NCI-H510A treated with DMSO at 0.1 percent for 48 hours (cell line): ENCODE measurements at places on chromosomes 7 and 10.

DNA sequence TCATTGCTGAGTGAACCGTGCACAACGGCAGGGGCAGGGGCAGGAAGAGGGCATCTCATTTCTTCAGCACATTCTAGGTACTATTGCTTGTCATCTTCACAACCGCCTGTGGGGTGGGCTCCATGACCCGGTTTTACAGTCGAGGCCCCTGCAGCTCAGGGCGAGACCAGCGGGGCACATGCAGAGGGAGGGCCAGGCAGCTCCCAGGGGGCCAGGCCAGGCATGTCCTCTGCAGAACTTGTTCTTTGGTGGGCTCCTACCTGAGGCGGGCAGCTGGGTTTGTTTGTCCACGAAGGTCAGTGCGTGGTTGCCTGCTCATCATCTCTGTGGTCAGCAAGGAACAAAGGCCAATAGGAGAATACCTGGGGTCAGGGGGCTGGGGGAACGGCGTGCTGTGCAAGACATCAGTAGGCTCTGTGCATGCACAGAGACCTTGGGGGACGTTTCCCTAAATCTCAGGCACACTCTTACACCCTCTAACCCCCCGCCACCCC is 75.1 kb upstream of the LEP start:
- no peak for DNase-seq

DNA sequence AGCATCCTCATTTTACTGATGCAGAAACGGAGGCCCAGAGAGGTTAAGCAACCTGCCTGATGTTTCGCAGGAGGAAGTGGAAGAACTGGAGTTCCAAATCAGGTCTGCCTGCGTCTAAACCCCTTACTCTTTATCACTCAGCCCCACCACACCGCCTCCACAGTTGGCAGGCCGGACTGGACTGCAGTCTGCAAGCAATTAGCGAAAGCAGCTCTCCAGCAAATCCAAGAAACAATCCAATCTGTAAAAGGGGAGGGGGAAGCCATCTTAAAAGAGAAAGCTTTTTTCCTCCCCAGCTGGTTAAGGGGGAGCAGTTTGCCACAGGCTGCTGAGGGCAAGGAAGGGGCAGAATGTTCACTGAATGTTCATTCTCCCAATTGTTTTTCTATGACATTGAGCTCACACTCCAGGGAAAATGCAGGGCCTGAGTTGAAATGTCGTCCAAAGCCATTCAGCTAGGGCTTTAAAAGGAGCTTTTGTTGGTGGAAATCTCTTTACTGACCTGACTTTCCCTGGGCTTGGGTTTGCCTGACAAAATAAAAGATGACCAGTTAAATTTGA is 350.1 kb downstream of the RNLS start:
- DNase-seq: no peak

GRCh38 chr10:48477616-48478015 is 127.3 kb downstream of the ARHGAP22 start:
- DNase-seq: no peak

DNA sequence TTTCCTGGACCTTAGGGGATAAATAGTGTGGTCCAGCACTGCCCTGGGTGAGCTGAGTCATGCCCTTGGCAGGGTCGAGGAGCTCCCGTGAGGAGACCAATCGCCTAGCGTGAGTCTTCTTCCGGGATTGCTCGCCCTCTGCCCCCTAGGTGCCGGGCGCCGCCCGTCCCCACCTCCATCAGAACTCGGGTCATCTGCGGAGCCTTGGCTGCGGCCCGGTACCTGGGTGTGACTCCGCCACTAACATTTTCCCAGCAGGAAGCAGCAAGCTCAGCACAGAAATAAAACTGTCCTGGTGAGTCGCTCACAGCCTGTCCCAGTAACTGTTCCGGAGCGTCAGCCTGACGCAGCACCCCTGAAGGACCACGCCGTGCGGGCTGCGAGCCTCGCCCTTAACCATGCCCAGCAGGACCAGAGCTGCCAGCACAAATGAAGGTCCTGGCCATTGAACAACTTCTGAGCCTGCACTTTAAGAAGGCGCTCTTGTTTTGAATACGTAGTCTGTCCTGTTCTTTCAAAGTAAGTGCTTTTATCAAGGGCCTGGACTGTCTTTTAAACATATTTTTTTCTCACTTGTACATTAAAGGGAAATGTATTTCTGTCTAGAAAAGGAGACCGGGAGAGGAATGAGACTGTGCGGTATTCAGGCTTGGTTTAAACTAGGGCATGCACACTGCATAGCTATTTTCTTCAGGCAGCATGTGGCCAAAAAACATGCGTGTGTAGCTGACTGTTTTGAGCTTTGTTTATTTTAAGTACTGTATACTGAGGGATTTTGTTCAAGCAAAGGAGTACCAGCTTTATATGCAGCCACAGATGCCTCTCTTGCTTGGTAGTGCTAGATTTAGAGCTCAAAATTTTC is 136.7 kb downstream of the HECW1 start:
- DNase-seq: no peak

DNA sequence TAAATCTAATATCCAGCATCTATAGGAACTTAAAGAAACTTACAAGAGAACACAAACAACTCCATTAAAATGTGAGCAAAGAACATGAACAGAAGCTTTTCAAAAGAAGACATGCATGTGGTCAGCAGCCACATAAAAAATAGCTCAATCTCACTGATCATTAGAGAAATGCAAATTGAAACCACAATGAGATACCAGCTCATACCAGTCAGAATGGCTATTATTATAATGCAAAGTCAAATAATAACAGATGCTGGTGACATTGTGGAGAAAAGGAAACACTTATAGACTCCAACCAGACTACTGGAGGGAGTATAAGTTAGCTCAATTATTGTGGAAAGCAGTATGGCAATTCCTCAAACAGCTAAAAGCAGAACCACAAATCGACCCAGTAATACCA is 1314.5 kb downstream of the XPNPEP1 start:
- no peak for DNase-seq

DNA sequence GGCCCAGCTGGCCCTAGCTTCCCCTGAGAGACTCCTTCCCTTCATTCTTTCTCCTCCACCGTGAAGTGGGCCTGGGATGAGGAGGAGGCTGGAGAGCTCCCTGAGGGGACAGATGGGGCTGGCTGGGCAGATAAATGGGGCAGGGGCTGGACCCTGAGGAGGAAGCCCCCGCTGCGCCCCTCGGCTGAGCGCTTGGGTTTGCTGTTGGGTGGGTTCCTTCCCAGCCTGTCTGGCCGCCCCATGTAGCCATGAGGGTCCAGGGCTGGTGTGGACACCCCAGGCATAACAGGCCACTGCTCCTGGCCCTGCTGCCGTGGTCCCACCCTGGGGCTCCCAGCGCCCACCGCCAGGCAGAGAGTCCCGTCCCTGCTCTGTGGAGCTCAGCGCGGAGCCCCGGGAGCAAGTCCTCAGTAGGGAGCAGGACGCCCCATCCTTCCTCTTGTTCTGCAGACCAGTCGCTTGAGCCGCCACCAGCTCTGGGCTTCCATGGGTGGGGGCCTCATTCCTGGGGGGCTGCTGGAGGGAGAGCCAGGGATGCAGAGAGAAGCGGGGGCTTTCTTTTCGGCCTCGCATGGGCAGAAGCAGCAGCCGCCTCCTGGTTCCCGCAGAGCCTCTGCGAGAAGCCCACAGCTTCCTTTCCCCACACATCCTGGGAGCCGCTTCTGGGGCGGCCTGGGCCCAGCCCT is 266.4 kb upstream of the TCERG1L start:
- DNase-seq: no peak
